ENCODE measurements at places on chromosomes 5 and 9.

DNA sequence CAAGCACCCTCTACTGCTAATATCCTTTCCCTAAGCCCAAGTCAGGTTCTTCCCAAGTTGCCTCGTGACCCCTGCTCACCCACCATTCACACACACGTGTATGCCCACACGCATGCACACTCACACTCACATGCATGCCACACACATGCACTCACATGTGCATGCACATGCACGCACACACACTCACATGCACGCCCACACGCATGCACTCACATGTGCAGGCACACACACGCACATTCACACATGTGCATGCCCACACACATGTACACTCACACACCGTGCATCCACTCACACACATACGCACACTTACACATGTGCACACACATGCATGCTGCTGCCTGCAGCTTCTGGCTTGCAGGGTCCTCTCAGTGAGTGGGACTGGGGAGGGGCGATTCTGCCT, 62.9 kb upstream of the STXBP1 start:
- DNase-seq, result no peak

DNA sequence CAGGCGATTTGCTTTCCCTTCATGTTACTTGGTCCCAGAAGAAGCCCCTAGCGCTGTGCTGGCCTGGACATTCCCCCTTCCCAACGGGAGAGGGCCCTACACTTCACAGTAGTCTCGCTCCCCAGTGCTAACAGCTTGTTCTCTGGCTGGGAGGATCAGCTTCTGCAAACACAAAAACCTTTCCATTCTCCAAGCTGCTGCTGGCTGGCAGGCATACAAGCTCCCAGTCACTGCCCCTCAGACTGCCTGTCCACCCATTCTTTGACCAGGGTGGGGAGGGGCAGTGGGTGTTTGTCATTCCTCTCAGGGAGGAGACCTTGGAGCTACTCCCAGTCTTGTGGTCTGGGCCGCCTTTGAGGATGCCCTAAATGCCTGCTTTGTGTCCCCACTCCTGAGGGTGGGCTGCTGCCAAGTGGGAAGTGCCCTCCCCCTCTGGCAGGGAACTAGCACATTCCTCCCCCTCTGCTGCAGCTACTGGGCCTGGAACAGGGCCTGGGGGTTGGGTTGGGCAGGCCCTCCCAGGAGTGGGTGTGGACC, 20.8 kb downstream of the ENHO start:
- peak; percentile 19 for DNase-seq

- no peak for DNase-seq
Measured at GRCh38 chr9:4886698-4887097, 94.0 kb downstream of the RCL1 start.

DNA sequence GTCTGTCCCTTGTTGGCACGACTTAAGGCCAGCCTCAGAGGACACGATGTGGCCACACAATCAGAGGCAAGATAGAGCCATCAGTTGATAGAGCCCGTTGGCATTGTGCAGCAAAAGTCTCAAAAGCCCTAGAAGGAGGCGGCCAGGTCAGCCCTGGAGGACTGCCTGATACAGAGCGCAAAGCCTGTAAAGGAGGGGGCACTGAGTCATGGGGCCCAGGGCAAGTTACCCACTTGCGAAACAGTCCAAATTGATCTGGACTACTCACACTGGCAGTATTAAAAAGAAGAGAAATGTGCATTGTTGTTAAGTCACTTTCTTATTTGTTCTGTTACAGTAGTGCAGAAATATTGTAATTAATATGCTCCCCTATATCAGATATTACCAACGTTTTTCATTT, 51.5 kb downstream of the KLF9 start:
- DNase-seq, result no peak

DNA sequence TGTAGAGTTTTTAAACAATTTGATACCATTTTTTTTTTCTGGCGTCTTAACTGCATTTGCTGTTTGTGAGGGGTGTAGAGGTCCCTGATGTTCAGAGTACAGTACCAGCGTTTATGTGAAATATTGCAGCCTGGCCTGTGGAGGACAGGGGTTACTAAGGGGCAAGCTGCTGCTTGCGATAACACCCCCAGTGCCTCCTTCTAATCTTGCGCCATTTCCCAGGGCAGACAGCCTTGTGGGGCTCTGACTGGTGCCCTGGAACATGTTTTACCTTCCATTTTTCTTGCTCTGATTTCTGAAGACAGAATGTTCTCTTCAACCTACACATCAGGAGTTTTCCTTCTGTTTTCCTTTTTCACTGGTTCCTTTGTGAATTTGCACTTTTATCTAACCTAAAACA, 142.9 kb downstream of the DOCK8 start:
- DNase-seq, result no peak

DNA sequence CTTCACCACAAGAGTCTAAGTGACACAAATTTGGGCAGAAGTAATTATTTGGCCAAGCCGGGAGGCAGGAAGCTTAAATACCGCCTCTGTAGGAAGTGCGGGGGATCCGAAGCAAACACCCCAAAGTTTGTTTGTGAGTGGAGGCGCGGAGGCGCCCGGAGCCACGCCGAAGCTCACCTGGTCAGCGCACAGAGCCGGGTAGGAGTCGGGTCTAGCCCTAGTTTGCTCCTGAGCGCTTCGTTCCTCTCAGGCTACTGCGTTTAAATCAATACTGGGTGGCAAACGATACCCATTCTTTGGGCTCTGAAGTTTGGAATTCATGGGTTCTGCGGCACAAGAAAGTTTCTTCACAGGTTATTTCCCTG, 855 bp downstream of the MCC start:
- DNase-seq, result no peak

- peak; percentile 95 for DNase-seq
Measured at GRCh38 chr5:173953528-173954090, 35.4 kb upstream of the C5orf47 start.

DNA sequence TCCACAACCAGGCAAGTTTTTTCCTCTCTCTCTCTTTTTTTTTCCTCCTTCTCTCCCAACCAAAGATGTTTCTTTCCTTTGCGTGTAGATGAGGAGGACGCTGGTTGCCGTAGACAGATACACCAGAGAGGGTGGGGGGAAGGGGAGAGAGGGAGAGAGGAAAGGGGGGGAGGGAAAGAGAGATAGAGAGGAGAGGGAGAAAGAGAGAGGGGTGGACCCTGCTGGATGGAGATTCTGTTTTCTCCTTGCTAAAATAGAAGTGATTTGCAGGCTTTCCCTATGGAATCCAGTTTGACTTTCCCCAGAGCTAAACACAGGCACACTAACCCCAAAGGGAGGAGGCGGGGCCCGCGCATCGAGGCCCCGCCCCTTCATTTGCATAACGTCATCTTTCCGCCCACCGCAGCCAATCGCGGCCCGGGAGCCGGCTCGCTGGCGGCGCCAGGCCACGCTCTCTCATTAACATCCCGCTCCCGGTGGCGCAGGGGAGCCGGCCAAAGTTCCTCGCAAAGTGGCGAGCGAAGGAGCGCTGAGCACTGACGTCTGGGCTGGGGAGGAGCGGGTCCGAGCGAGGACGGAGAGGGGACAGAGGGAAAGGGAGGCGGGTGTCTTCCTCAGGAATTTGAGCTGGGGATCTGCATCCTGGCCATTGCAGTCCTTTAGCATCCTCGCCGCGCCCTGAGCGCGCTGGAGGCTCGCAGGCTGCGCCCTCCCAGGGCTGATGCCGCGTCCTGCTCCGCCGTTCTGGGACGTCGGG, 487 bp upstream of the EBF1 start:
- peak; percentile 97 for DNase-seq

- DNase-seq, result peak; percentile 9
Measured at GRCh38 chr5:58071566-58071965, 388.3 kb downstream of the PLK2 start.

DNA sequence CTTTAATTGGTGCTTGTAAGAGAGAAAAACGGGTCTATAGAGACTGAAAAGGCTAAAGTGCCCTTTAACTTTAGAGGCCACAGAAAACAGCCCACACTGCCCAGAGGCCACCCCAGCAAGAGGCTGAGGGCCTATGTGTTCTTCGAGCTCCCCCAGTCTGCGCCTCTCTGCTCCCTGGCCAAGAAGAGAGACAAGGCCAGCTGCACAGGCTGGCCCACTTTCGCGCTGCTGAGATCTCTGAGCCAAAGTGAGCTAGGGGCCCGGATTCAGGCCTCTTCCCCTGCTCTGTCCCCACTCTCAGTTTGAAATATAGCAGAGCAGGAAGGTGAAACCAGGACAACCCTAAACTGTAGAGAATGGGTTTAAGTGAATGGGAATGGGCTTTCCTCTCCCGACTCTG, 132.0 kb upstream of the TRIM32 start:
- DNase-seq, result no peak

DNA sequence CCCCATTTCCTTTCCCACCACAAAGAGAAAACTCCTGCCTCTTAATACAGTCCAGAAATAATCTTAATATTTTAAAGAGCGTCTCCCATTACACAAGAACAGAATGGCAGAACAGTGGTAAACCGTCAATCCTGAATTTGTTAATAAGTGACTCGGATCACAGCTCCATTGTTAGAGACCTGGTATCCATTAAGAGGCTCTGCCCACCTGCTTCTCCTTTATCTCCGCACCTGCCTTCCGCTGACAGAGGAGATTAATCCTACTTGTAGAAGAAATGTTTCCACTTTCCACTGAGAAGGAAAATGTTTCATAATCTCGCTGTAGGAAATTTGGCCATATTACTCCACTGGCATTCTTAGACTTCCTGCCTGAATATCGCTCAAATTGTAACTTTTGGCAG, 1493.2 kb downstream of the MAT2B start:
- no peak for DNase-seq

- peak; percentile 77 for DNase-seq
Measured at GRCh38 chr9:94783102-94783682, 56.7 kb downstream of the AOPEP start.

GRCh38 chr5:108884736-108885135, 137.0 kb downstream of the FER start:
- DNase-seq, result no peak

- no peak for DNase-seq
Measured at GRCh38 chr5:133142782-133143181, 91.0 kb downstream of the HSPA4 start.

DNA sequence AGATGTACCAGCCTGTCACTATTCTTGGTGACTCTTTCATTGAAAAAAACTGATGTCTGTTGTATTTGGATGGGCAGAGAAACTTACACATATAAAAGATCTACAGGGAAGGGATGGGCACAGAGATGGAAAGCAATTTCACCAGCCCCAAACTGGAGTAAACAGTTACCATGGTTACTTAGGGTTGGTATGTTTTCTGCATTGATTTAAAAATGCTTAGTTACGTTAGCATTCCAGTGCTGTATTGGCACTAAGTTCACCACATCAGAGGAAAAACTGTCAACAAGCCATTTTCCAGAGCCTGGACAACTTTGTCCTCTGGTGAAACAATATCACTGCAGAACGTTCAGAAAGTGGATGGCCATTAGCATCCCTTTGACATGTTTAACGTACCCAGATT, 28.0 kb downstream of the MARCHF3 start:
- DNase-seq, result no peak

DNA sequence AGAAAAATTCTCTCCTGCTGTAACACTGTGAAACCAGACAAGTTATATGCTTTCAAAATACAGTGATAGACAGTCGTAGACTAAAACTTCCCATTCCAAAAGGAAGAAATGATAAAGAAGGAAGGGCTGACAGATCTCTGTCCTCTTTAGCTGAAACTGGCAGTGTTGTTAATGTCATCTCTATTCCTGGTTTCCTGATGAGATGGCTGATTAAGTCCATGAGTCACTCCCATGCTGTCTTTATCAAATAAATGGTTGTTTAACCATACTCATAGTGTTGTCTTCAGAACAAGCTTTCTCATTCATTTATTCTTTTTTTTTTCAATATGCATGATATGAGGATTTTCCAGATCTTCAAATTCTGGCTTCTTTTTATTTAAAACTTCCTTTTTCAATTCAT, 952.2 kb upstream of the WWC1 start:
- no peak for DNase-seq

- DNase-seq, result no peak
Measured at GRCh38 chr9:68825762-68826472, 120.9 kb downstream of the PIP5K1B start.

DNA sequence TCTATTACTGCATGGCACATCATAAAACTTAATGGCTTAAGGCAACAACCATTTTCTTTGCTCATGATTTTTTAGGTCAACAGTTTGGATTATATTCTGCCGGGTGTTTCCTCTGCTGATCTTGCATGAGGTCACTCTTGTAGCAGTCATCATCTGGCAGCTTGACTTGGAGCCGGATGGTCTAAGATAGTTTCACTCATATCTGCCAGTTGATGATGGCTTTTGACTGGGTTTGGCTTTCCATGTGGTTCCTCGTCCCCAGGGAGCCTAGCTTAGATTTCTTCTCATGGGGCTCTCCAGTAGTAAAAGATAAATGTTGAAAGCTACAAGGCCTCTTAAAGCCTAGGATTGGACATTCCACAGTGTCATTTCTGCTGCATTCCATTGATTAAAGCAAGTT, 27.4 kb downstream of the LNPEP start:
- no peak for DNase-seq

GRCh38 chr5:56648460-56649034, 166.8 kb upstream of the MAP3K1 start:
- no peak for DNase-seq

DNA sequence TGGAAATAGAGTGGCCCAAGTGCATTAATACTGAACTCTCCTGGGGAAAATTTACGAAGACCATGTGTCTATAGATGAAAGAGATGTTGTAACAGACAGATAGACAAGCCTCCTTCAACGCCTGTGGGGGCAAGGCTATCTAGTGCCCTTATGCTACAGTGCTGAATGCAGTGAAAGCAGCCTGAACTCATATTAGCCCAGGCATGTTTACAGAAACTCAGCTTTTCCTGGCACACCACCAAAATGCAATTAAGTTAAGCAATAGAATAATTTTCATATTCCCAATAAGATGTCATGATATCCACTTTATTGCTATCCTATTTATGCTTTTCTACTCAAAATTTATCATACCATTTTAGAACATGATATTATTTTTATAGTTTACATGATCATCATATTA, 277.0 kb downstream of the DIRAS2 start:
- no peak for DNase-seq

DNA sequence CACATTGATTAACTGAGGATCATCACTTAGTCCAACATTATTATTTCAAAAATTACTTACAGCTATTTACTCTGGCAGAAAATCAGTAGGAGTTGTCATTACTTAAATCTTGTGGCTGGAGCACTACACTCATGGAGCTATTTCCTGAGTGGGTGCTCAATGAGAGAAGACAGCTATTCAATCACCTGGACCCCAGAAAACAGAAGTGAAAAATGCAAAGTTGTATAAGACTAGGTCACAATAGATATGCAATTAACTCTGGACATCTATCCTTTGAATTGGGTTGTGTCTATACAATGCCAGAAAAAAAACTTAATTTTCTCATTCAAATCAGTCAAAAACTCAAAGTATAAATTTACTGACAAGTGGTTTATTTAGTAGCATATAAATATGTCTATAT, 340.9 kb downstream of the EFNA5 start:
- DNase-seq, result no peak
